ENCODE measurements at places on chromosomes 7 and 10.

DNA sequence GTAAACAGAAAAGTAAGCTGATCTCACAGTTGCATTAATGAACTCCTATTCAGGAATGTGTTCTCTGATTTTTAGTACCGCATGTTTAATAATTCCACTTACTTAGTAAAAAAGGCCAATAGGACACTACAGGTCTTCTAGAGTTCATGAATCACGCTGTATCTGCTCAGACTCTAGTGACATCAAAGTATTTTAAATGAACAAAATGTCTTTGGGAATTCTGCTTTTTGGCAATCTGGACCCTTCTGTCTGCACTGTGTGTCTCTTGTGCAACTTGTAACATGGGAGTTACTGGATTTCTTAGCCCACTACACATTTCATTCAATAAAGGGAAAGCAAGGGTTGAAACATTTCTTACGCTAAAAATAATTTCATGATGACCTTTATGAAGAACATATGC is 50.2 kb downstream of the RABGEF1 start:
- DNase-seq, result no peak

GRCh38 chr10:108095932-108096925 is 931.7 kb upstream of the SORCS1 start:
- no peak for DNase-seq

GRCh38 chr10:59675812-59676211 is 33.8 kb downstream of the SLC16A9 start:
- no peak for DNase-seq

DNA sequence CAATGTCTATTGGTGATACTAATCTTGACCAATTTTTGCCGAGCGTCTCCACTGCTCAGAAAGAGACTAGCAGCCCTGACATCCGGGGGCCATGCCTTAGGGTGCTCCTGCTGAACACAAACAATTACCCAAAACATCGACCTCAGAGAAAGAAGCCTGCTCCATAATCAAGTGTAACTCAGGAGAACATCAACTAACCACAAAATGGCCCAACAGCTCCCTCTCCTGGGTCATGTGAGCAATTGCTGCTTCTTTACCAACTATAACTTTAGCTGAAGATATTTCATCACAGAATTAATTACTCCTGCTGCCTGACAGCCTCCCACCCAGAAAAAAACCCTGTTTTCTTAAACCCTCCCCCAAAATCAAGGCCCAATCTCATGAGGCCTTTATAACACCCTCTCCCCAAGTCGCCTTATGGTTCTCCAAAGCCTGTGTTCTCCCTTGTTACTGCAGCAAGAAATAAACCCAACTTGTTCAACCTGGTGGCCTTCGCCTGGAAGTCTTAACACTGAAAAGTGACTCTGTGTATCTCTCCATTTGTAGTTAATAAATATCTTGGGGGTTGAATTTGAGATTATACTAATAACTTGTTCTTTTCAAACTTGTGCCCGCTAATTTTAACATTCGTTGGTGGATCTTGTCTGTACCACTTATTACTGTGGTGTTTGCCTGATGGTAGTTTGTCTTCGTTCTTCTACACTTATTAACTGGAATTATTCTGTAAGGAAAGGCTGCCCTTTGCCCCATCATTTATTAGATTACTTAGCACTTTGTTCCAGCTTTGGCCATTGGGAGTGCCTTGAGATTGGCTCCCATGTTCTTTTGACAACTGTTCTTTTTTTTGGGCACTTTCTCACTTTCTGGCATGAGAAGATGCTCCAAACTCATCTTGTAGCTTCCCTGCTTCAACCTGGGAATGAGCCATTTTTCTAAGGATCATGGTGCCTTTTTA is 21.2 kb upstream of the RAMP3 start:
- no peak for DNase-seq

DNA sequence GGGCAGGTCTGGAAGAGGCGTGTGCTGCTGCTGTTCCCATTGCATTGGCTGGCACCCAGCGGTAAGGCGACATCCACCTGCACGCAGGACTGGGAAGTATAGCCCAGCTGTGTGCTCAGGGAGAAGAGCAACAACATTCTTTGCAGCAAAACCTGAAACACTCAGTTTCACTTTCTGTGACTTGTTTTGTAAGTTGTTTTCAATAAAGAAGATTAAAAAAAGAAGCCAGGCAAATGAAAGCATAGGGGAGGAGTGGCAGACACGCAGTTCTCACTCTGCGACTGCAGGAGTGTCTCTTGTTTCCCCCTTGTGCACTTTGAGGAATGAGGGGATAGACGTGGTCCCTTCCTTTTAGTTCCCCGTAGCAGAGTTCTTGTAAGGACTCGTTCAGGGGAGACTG is 5.8 kb downstream of the FBH1 start:
- DNase-seq, result no peak

DNA sequence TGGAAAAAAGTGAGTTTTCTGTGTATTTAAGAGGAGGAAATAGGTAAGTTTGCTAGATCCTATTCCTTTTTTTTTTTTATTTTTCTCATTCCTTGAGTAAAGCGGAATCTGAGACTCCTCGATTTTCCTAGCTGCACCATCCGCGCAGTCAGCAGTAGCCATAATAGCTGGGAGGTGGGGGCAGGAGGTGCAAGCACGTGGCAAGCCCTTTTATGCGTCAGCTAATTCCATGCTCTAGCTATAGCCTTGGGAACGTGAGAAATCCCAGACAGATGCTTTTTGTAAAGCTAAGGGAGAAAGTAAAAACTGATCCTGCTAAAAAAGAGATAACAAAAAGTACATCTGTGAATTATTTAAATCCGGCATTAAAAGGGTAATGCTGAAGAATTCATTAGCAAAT is 33.2 kb upstream of the TPK1 start:
- DNase-seq, result no peak

GRCh38 chr7:147400925-147401324 is 1189.6 kb upstream of the C7orf33 start:
- DNase-seq, result no peak

- DNase-seq, result no peak
Observed at GRCh38 chr10:123250640-123251039, 96.4 kb downstream of the BUB3 start.

GRCh38 chr7:146397141-146397540 is 280.5 kb downstream of the CNTNAP2 start:
- no peak for DNase-seq

DNA sequence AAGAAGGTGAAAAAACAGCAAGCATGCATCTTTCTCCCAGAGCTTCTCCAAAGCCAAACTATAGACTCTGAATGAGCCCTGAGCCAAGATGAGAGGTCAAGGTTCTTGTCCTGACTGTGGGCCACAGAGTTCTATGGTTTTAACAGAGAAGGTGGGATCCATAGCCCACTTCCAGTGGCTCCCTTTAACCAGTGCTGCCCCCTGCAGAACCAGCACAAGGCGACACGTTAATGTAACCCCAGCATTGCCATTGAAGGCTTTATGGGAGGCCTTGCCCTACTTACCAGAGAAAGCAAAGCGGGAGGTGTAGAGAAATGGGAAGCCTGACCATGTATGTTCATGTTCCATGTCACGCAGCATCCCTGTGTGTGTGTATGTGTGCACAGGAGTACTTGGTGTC is 243.6 kb downstream of the PRPF18 start:
- no peak for DNase-seq

GRCh38 chr10:130453721-130454542 is 317.7 kb downstream of the GLRX3 start:
- DNase-seq, result no peak

GRCh38 chr7:25282194-25282593 is 53.9 kb upstream of the NPVF start:
- DNase-seq, result no peak

- DNase-seq, result no peak
Observed at GRCh38 chr10:48981310-48981907, 41.8 kb upstream of the LRRC18 start.

GRCh38 chr7:105971845-105972244 is 8.8 kb downstream of the CDHR3 start:
- DNase-seq, result no peak

- DNase-seq, result no peak
Observed at GRCh38 chr7:131268906-131269305, 58.8 kb upstream of the MKLN1 start.

GRCh38 chr10:113704637-113705343 is 25.1 kb downstream of the CASP7 start:
- no peak for DNase-seq

GRCh38 chr10:73998929-73999691 is 1.2 kb downstream of the VCL start:
- no peak for DNase-seq

GRCh38 chr10:59553162-59553900 is 156.3 kb downstream of the SLC16A9 start:
- no peak for DNase-seq

- no peak for DNase-seq
Observed at GRCh38 chr10:20363684-20364083, 533.4 kb downstream of the NEBL start.

DNA sequence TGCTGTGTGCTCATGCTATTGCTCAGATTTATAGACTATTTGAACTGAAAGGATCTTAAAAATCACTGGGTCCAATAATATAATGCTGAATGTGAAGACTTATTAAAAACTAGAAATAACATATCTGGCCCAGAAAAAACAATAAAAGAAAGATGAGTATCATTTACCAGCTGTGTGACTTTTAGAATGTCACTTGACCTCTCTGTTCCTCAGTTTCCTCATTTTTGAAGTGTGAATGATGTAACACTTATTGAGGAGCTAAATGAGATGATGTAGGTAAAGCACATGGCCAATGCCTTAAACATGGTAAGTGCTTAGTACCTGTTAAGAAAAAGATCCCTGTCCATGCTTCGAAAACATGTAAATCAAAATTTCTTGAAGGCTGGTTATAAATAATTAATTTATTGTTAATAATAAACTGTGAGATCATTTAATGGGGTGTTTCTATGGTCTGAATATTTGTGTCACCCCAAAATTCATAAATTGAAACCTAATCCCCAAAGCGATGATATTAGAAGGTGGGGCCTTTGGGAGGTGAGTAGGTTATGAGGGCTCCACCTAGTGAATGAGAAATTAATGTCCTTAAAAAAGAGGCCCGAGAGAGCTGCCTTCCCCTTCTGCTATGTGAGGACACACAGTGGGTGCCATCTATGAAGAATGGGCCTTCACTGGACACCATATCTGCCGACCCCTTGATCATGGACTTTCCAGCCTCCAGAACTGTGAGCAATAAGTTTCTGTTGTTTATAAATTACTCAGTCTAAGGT is 13.0 kb downstream of the DNTT start:
- DNase-seq, result no peak

GRCh38 chr10:37948210-37948609 is 28.2 kb downstream of the ZNF25 start:
- DNase-seq, result no peak

DNA sequence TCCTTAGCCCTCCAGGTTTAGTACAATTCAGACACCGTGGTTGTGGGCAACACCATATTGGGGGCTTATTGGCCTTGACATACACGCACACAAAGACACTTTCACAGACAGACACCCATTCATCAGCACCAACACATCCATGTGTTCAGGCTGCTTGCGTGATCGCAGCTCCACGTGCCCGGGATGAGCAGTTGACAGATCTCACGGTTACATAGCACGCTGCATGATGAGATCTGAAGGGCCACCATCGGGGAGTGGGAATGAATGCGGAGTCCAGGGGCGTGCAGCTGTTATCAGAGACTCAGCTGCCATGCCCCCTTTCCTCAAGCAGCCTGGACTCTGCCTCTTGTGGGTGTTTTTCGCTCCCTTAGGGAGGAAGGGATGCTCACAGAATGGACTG is 285.2 kb downstream of the USP6NL start:
- no peak for DNase-seq

- DNase-seq, result no peak
Observed at GRCh38 chr7:151225948-151226510, 976 bp downstream of the ABCF2 start.

GRCh38 chr10:8057636-8058273 is 3.3 kb downstream of the GATA3 start:
- no peak for DNase-seq

DNA sequence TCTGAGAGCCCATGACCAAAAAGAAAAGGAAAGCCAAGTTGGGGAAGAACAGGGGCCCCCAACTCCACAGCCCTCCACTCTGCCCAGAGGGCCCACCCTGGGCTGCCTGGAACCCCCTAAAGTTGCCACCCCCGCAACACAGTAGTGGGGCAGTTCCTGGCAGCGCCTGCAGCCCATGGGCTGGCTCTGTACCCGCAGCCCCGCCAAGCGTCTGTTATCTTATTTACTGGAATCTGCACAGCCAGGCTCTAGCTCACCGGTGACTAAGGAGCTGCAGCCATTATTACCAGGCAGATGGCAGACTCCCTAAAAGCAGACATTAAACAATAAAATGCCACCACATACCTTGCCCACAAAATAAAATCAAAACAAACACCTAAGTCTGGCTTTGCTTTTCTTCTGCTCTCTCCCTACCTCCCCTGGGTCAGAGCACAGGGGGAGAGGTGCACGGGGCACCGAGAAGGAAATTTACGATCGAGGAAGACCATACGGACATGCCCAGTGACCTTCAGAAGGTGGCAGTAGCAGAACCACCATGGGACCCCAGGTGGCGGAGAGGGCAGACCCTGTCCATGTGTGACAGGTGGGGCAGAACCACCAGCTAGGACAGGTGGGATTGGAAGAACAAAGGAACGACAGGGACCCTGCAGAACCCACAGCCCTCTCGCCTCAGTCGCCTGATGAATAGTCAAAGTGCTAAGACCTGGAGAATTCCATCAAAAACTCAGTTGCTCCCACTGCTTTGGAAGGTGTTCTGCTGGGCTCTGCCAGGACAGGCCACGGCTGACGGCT is 66.3 kb downstream of the PRKAG2 start:
- DNase-seq, result no peak

DNA sequence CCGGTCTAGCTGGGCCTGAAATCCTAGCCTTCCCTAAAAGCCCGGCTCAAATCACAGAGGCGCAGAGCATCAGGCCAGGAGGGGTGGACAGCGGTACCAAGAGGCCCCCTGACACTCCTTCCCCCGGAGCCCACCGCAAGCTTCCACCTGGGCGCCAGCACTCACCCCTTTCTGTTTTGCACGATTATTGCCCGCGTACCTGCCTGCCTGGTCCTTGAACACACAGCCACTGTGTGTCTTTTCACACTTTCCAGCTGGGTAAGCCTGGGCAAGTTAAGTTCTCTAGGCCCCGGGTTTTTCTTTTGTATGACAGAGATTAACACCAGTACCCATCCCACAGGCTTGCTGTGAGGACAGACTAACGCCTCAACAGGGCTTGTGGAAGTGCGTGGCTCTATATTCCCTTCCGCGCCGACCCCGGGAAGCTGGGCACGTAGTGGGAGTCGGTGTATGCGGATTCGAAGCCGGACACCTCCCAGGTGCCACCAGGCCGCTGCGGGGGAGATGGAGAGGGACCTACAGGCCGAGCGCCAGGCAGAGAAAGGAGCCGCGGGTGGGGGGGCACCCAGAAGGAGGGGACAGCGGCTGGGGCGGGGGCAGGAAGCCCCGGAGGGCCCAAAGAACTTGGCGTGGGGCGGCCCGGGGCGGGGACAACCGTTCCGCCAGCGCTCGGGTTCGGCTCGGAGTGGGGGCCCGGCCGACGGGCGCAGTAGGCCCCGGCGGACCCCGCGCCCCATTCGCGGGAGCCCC is 792 bp downstream of the ZNF746 start:
- no peak for DNase-seq

DNA sequence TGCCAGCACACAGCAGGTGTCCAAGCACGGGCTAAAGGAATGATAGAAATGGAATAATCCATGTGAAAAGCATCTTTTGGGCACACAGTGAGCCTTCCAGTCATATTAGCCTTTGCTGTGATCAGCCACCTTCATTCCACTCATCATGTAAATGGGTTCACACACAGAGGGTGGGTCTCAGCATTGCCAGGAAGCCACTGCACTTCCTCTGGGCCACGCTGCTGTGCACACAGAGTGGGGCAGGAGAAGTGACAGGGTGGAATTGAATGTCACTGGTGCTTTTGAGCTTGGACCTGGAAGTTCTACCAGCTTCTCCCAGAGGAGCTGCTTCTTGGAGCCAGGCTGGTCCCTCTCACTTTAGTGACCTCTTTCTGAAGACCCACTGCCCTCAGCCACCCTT is 203.5 kb downstream of the USP6NL start:
- no peak for DNase-seq

Data from AG04449 (cell line).